Activated T-helper 2 cell treated with anti-CD3 and anti-CD28 coated beads, Interferon-gamma antibody, Interleukin-2, Interleukin-4, amounts not matched to agents 10 μg/mL and 5 μg/mL and 100 μg/mL, durations not matched to agents 14 hours and 24 hours and 36 hours (primary cell): ENCODE measurements at places on chromosomes 6 and 20.
A peak's percentile ranks its signal among the peaks of the same experiment; 100 is the strongest.

- no peaks in the 10 kb centered on the region for H3K36me3 ChIP-seq
- H3K4me1 ChIP-seq = no peaks in the 10 kb centered on the region
- no peaks in the 10 kb centered on the region for H3K27me3 ChIP-seq
- no peak overlapping the region for H3K4me3 ChIP-seq
- H3K27ac ChIP-seq = no peak overlapping the region
These were observed 38.2 kb downstream of the ROS1 start for GRCh38 chr6:117387454-117387974.

DNA sequence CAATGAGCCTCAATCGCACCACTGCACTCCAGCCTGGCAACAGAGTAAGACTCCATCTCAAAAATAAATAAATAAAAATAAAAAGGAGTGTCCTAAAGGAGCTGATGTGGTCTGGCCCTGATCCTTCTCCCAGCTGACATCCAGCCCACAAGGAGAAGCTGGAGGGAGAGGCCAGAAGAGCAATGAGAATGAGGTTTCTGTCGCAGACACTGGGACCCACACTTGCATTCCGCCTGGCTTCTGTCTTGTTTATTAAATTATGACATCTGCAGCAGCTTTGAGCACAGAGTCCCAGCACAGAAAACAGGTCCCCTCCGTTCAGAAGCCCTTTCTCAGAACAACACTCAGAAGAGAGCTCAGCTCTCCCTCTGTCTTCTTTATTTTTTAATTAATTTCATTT is 10.3 kb upstream of the E2F1 start:
- H3K27me3 ChIP-seq = no peaks in the 10 kb centered on the region
- no peak overlapping the region for H3K27ac ChIP-seq
- H3K4me3 ChIP-seq = no peak overlapping the region
- H3K36me3 ChIP-seq = no peaks in the 10 kb centered on the region
- H3K4me1 ChIP-seq = peaks cover 5% of the 10 kb centered on the region

DNA sequence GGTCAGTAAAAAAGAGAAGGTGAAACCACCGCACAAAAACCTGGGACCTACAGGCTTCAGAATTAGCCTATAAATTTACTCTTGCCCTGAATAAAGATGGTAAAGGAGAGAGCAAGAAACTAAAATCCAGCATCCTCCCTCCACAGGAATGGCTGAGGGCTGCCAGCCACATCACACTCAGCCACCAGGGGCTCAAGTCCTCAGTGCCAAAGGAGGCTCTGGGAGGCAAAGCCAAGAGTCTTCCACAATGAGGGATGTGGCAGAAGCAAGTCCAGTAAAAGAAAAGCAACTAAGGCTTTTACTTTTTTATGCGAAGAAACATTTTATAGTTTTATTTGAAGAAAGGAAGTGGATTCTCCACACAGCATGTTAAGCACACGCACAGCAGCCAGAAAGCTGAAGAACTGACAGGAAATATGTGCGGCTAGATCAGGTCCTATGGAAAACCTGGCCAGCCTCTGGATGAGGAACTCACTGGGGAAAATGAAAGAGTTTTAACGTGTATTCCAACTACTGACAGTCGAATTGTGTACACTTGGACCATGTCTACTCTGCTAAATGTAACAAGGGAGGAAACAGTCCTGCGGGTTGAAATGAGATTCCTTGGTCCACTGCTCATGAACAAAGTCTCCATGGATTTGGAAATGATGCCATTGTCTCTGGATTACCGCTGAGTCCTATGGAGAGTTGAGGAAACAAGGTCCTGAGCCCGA is 219.4 kb upstream of the SSTR4 start:
- H3K4me3 ChIP-seq = no peak overlapping the region
- no peaks in the 10 kb centered on the region for H3K36me3 ChIP-seq
- no peaks in the 10 kb centered on the region for H3K4me1 ChIP-seq

GRCh38 chr20:63810730-63811490 is 20.2 kb downstream of the ZBTB46 start:
- H3K4me3 ChIP-seq = no peak overlapping the region
- H3K27me3 ChIP-seq = no peaks in the 10 kb centered on the region
- H3K36me3 ChIP-seq = no peaks in the 10 kb centered on the region
- H3K4me1 ChIP-seq = no peaks in the 10 kb centered on the region

DNA sequence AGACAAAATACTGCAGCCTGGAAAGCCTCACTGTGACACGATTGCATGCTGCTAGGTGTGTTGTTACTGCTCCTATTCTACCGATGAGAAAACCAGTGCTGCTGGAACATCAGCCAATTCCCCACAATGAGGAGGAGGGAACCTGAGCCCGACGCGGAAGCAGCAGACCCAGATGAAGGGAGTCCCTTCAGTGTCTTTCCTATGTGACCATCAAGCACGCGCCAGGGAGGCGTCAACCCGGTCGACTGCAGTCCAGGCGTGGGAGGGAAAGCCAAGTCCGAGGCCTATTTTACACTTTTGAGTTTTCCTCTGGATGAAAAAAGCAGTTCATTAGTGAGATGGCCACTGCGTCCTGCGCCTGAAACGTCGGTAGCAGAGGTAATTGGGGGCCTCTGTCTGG is 63.3 kb downstream of the STK35 start:
- no peaks in the 10 kb centered on the region for H3K4me1 ChIP-seq
- H3K36me3 ChIP-seq = no peaks in the 10 kb centered on the region

DNA sequence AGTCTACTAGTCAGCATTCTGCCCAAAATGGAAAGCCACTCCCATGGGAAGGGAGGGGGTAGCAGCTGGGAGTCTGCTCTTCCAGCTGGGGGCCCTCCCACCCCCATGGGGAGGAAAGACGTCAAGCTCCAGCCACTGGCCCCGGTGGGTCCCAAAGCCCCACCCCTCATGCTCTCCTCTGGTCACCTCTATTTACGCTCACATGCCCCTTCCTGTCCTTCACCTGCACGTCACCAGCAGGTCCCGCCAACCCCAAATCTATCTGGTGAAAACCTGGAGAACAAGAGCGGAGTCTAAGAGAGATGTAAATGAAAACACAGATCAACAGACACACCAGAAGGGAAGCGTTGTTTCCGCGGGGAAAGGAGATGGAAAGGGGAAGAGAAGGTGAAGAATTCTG is 30.0 kb upstream of the ZBP1 start:
- no peak overlapping the region for H3K4me3 ChIP-seq
- no peaks in the 10 kb centered on the region for H3K4me1 ChIP-seq
- H3K27ac ChIP-seq = no peak overlapping the region
- H3K27me3 ChIP-seq = peaks cover 11% of the 10 kb centered on the region

GRCh38 chr6:139376604-139377218 is 2.3 kb upstream of the CITED2 start:
- DNase-seq = no peak
- H3K36me3 ChIP-seq = peaks cover 23% of the 10 kb centered on the region
- H3K4me1 ChIP-seq = peaks cover 32% of the 10 kb centered on the region
- peaks cover 4% of the 10 kb centered on the region for H3K27me3 ChIP-seq
- no peak overlapping the region for H3K27ac ChIP-seq

DNA sequence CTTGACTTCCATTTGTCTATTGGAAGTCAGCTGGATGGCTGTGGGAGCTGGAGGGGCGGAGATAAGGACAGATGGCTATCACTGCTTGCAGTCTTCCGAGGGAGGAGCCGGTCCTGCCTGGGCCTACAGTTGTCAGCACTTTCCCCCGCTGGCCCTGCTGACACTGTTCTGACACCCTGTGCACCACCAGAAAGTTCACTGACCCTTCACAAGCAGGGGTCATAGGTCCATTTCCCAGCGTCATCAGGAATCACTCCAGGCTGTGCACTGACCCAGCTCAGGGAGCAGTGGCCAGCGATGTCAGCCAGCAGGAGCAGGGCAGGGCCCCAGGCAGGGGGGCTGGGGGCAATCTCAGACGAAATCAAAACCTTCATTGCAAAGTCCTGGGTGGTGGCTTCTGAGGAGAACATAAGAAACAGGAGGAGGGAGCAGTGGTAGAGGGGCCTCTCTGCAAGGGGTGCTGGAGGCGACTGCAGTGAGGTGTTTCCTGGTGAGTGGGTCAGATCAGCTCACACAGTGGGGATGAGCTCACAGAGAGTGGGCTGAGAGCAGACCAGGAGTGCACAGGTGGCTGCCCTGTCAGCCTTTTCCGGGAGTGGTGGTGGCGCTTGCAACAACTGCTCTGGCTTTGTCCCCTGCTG is 26.5 kb upstream of the PLEKHG1 start:
- no peak for DNase-seq
- no peaks in the 10 kb centered on the region for H3K36me3 ChIP-seq
- H3K4me3 ChIP-seq = no peak overlapping the region

DNA sequence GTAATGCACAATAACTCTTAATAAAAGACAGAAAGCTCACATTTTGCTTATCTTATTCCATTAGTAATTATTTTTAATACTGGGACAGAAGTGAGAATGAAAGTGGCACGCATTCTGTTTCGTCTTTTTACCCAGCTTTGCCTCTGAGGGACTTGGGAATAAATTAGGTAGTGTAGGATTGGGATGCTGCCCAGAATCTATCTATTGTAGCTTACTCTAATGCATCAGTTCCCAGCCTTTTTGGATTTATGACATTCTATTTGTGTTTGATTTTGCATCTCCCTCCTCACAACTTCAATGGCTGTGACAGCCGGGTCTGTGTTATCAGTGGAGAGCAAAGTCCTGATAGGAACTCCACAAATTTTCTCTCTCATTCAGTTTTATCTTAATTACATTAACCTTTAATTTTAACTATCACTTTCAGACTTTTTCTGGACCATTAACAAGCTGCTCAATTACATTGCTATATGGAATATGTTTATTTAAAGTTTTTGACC is 62.9 kb upstream of the TULP4 start:
- H3K4me1 ChIP-seq = peaks cover 2% of the 10 kb centered on the region
- no peak overlapping the region for H3K27ac ChIP-seq
- no peaks in the 10 kb centered on the region for H3K27me3 ChIP-seq
- H3K36me3 ChIP-seq = peaks cover 3% of the 10 kb centered on the region
- H3K4me3 ChIP-seq = no peak overlapping the region

DNA sequence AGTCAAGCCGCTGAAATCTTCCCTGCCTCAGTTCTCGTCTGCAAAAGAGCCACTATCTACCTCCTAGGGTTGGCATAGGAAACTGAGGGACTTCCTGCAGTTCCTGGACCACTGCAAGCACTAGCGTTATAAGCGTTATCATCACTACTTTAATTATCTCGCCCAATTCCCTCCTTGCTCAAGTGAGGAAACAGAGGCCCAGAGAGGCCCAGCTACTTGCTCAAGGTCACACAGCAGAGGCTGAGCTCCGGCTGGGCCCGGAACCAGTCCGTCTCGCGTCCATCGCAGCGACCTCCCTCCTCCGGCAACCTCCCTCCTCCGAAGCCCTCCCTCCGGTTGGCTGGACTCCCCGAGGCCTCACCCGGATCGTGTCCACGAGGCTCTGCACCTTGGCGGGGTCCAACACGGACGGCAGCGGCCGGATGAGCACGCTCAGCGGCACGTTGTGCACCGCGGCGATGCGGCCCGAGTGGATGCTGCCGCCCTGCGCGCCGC is 338 bp downstream of the SRXN1 start:
- peaks cover 27% of the 10 kb centered on the region for H3K4me1 ChIP-seq
- peak overlapping the region; percentile 85 for H3K4me3 ChIP-seq
- H3K27me3 ChIP-seq = peaks cover 23% of the 10 kb centered on the region
- H3K36me3 ChIP-seq = peaks cover 38% of the 10 kb centered on the region
- peak overlapping the region; percentile 72 for H3K27ac ChIP-seq

GRCh38 chr20:6921717-6922386 is 154.4 kb downstream of the BMP2 start:
- H3K4me3 ChIP-seq = no peak overlapping the region
- H3K27me3 ChIP-seq = no peaks in the 10 kb centered on the region
- no peaks in the 10 kb centered on the region for H3K36me3 ChIP-seq
- DNase-seq = no peak
- no peak overlapping the region for H3K27ac ChIP-seq

GRCh38 chr6:158488065-158488464 is 71.8 kb upstream of the TMEM181 start:
- H3K36me3 ChIP-seq = no peaks in the 10 kb centered on the region
- H3K27me3 ChIP-seq = no peaks in the 10 kb centered on the region
- no peak for DNase-seq
- no peak overlapping the region for H3K4me3 ChIP-seq
- no peak overlapping the region for H3K27ac ChIP-seq

DNA sequence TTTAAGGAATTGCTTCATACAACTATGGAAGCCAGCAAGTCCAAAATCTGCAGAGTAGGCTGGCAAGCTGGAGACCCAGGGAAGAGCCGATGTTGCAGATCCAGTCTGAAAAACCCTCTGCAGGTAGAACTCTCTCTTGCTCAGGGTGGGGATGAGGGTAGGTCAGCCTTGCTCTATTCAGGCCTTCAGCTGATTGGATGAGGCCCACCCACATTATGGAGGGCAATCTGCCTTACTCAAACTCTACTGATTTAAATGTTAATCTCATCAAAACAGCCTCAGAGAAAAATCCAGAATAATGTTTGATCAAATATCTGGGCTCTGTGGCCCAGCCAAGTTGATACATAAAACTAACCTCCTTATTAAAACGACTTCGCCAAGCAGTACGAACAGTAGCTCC is 29.7 kb upstream of the RNF24 start:
- no peaks in the 10 kb centered on the region for H3K36me3 ChIP-seq
- H3K4me3 ChIP-seq = no peak overlapping the region
- H3K27me3 ChIP-seq = peaks cover 3% of the 10 kb centered on the region
- H3K27ac ChIP-seq = no peak overlapping the region

- H3K27ac ChIP-seq = no peak within 1 kb of the TSS
- DNase-seq = peak; percentile 27
- no peaks in the 10 kb centered on the region for H3K36me3 ChIP-seq
These were observed at the start of gene RAMACL for GRCh38 chr6:166586424-166587156. Gene RAMACL, minus strand, starts transcription at chr6:166586678. Its CDS starts 201 bp downstream, at chr6:166586477.

DNA sequence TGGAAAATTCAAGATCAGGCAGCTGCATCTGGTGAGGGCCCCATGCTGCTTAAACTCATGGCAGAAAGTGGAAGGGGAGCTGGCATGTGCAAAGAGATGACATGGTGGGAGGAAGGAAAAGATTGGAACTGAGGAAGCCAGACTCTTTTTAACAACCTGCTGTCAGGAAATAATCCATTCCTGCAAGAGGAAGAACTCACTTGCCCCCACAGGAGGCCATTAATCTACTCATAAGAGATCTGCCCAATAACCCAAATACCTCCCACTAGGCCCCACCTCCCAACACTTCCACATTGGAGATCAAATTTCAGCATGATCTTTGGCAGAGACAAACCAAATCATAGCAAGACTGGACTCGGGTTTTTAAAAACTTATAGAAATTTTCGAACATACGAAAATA is 200.5 kb upstream of the KCNQ5 start:
- no peak for DNase-seq
- no peaks in the 10 kb centered on the region for H3K4me1 ChIP-seq
- no peak overlapping the region for H3K27ac ChIP-seq
- no peaks in the 10 kb centered on the region for H3K36me3 ChIP-seq
- H3K27me3 ChIP-seq = peaks cover 11% of the 10 kb centered on the region

- no peak overlapping the region for H3K27ac ChIP-seq
- no peaks in the 10 kb centered on the region for H3K27me3 ChIP-seq
- no peak overlapping the region for H3K4me3 ChIP-seq
- H3K36me3 ChIP-seq = no peaks in the 10 kb centered on the region
- no peak for DNase-seq
- H3K4me1 ChIP-seq = peaks cover 2% of the 10 kb centered on the region
These were observed 223.0 kb upstream of the SYNCRIP start for GRCh38 chr6:85865420-85866369.

- peaks cover 19% of the 10 kb centered on the region for H3K4me1 ChIP-seq
- H3K27ac ChIP-seq = peak overlapping the region; percentile 58
- no peaks in the 10 kb centered on the region for H3K27me3 ChIP-seq
- H3K36me3 ChIP-seq = no peaks in the 10 kb centered on the region
- no peak for DNase-seq
These were observed 11.8 kb upstream of the SNRPC start for GRCh38 chr6:34745277-34746103.
